Thoracic aorta (tissue), 2 donors: ENCODE measurements at places on chromosomes 5 and 9. TPM values are rescaled to one million over a fixed set of nuclear protein-coding genes. Genes with fewer than 3 reads are reported as not detected.

GRCh38 chr5:180126716-180127681, 55.4 kb upstream of the RNF130 start:
- H3K27me3 ChIP-seq: no peaks in the 10 kb centered on the region
- no peaks in the 10 kb centered on the region for H3K4me1 ChIP-seq
- H3K36me3 ChIP-seq: no peaks in the 10 kb centered on the region
- H3K27ac ChIP-seq: no peak overlapping the region
- DNase-seq: no peak

GRCh38 chr5:164224236-164224635, 718.8 kb downstream of the MAT2B start:
- H3K4me1 ChIP-seq: no peaks in the 10 kb centered on the region
- no peak for DNase-seq
- H3K36me3 ChIP-seq: no peaks in the 10 kb centered on the region

GRCh38 chr5:144451187-144451973, 280.7 kb downstream of the KCTD16 start:
- no peaks in the 10 kb centered on the region for H3K27me3 ChIP-seq
- DNase-seq: no peak
- no peaks in the 10 kb centered on the region for H3K4me1 ChIP-seq
- no peak overlapping the region for H3K27ac ChIP-seq

- no peaks in the 10 kb centered on the region for H3K4me1 ChIP-seq
- no peak overlapping the region for H3K4me3 ChIP-seq
- H3K27me3 ChIP-seq: no peaks in the 10 kb centered on the region
- no peak overlapping the region for H3K27ac ChIP-seq
- H3K36me3 ChIP-seq: no peaks in the 10 kb centered on the region
These were observed 330.8 kb upstream of the SGCD start for GRCh38 chr5:155996123-155996522.

DNA sequence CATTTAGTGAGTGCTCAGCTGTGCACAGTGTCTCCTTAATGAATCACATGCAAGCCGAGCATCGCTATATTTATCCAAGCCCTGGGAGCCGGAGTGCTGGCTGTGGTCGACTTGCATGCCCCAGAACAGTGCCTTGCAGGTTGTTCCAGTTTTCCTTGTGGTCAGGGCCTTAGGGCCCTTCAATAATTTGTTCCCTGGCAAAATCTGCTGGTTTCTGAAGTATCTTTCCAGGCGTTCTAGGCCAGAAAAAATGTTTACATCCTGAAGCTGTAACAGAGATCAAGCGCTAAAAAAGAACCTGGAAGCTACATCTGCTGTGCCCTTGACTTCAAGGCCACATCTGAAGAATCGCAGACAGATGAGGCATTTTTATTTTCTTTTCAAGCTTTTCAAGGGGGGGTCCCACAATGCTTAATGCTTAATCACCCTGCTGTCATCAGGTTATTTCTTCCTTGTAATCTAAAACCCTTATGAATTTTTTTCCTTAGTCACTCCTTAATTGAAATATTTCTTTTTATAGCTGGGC, 105.8 kb downstream of the DOCK2 start:
- DNase-seq: no peak
- H3K27me3 ChIP-seq: no peaks in the 10 kb centered on the region
- H3K4me3 ChIP-seq: no peak overlapping the region
- H3K36me3 ChIP-seq: no peaks in the 10 kb centered on the region
- no peak overlapping the region for H3K27ac ChIP-seq
- peaks cover 4% of the 10 kb centered on the region for H3K4me1 ChIP-seq

- H3K27me3 ChIP-seq: no peaks in the 10 kb centered on the region
- DNase-seq: no peak
- H3K4me1 ChIP-seq: no peaks in the 10 kb centered on the region
- H3K27ac ChIP-seq: no peak overlapping the region
- H3K4me3 ChIP-seq: no peak overlapping the region
These were observed 14.6 kb downstream of the CCNJL start for GRCh38 chr5:160297776-160298175.

GRCh38 chr5:54383941-54384340, 71.6 kb upstream of the HSPB3 start:
- H3K27me3 ChIP-seq: no peaks in the 10 kb centered on the region
- H3K27ac ChIP-seq: no peak overlapping the region
- no peaks in the 10 kb centered on the region for H3K36me3 ChIP-seq
- H3K4me1 ChIP-seq: peaks cover 18% of the 10 kb centered on the region

GRCh38 chr5:132777209-132778069, at the start of gene SEPTIN8:
Gene SEPTIN8 (minus strand): TSS chr5:132777239. CDS start chr5:132777137, 102 bp downstream.
- H3K27ac ChIP-seq: peak within 1 kb of the TSS; percentile 85
- no peaks in the 10 kb centered on the region for H3K27me3 ChIP-seq
- H3K4me1 ChIP-seq: peaks cover 65% of the 10 kb centered on the region
- DNase-seq: no peak
- H3K36me3 ChIP-seq: no peaks in the 10 kb centered on the region

NSA2 gene
- total RNA-seq: 58.9 TPM

ANGPTL2 gene
- total RNA-seq: 18.6 TPM

SLC25A48 gene
- total RNA-seq: 2.8 TPM

PCDHA11 gene
- total RNA-seq: 0.14 TPM
